Activated CD4-positive, alpha-beta T cell treated with anti-CD3 and anti-CD28 coated beads for 36 hours (primary cell): ENCODE measurements at places on chromosomes 4 and X. TPM values are rescaled to one million over a fixed set of nuclear protein-coding genes. Genes with fewer than 3 reads are reported as not detected.

DNA sequence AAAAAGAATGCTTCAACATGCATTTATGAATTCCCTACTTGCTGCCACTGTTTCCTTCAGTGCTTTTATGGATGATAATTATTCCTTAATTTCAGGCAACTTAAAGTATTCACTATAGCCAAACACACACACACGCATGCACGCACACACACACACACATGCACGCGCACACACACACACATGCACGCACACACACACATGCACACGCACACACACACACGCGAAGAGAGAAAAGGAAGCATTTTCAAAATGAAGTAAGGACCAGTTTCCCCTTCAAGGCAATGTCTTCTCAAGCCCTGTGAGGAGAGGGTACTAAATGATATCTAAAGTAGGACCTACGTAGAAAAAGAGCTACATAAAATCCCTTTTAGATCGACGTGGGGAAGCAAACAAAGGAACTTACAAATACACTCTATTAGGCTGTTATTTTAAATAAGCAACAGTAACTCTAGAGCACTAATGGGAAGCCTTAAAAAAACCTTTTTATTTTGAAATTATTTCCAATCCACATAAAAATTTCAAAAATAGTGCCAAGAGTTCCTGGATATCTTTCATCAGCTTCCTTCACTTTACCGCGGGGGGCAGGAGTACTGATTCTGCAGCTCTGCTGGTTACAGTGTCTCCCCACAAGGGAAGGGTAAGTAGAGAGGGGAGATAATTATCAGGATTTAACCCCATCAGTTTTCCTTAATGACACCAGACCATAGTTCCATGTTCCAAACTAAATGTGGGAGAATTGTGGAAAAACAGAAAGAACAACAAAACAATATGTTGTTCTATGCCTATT, 13.7 kb downstream of the IRF2 start:
- H3K27me3 ChIP-seq = no peaks in the 10 kb centered on the region
- peaks cover 72% of the 10 kb centered on the region for H3K4me1 ChIP-seq
- H3K4me3 ChIP-seq = no peak overlapping the region
- peaks cover 20% of the 10 kb centered on the region for H3K36me3 ChIP-seq

- no peaks in the 10 kb centered on the region for H3K27me3 ChIP-seq
- DNase-seq = no peak
- H3K27ac ChIP-seq = no peak overlapping the region
Measured at GRCh38 chr4:12978310-12978709, 505.8 kb downstream of the RAB28 start.

DNA sequence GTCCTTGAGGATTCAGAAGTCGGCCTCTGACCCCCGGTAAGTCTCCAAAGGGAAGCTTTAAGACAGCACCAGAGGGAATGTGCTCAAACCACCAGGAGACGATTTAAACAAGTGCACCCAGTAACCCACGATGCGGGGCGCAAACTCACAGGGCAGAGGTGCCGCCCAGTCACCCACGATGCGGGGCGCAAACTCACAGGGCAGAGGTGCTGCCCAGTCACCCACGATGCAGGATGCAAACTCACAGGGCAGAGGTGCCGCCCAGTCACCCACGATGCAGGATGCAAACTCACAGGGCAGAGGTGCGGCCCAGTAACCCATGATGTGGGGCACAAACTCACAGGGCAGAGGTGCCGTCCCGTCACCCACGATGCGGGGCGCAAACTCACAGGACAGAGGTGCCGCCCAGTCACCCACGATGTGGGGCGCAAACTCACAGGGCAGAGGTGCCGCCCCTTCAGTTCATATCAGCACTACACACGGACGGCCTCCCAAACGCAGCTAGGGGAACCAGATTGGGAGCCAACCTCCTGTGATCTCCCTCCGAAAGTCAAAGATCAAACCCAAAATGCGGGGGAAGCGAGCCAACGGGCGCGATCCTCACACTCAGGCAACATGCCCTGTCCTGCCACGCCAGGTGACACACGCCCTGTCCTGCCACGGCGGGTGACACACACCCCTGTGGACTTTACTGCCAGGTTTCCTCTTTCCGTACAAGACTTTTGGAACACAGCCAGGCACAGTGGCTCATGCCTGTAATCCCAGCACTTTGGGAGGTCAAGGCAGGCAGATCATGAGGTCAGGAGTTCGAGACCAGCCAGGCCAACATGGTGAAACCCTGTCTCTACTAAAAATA, 11.3 kb downstream of the PPP2R3B start:
- H3K4me1 ChIP-seq = peaks cover 29% of the 10 kb centered on the region
- DNase-seq = no peak
- H3K36me3 ChIP-seq = peaks cover 12% of the 10 kb centered on the region
- H3K27ac ChIP-seq = no peak overlapping the region
- peak overlapping the region; percentile 66 for H3K4me3 ChIP-seq

- H3K27me3 ChIP-seq = no peaks in the 10 kb centered on the region
- H3K36me3 ChIP-seq = peaks cover 4% of the 10 kb centered on the region
- peaks cover 11% of the 10 kb centered on the region for H3K4me1 ChIP-seq
- no peak overlapping the region for H3K4me3 ChIP-seq
- no peak overlapping the region for H3K27ac ChIP-seq
- DNase-seq = no peak
Measured at GRCh38 chrX:21408307-21408706, 34.1 kb downstream of the CNKSR2 start.

GRCh38 chrX:139639253-139639652, 68.7 kb downstream of the MCF2 start:
- H3K4me1 ChIP-seq = no peaks in the 10 kb centered on the region
- no peak for DNase-seq
- no peaks in the 10 kb centered on the region for H3K36me3 ChIP-seq
- no peaks in the 10 kb centered on the region for H3K27me3 ChIP-seq
- no peak overlapping the region for H3K27ac ChIP-seq

GRCh38 chrX:37765507-37765906, 14.4 kb upstream of the CYBB start:
- no peak overlapping the region for H3K27ac ChIP-seq
- H3K4me1 ChIP-seq = peaks cover 12% of the 10 kb centered on the region
- H3K27me3 ChIP-seq = no peaks in the 10 kb centered on the region

DNA sequence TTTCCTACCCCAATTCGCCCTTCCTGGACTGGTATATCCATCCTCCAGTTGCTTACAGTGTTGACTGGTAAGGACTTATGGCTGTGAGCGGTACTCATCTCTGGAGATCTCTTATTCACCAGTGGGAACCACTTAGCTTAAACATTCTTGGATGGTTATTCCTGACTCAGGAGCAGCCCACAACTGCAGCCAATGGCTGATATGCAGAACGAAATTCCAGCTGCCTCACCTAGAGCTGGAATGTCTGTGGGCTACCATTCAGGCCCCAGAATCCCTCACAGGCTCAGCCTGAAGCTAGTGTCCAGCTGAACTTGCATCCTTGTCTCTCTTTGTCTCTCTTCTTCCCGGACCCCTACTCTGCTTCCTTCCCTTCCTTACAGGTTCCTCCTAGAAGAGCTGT, 138.9 kb upstream of the SMIM31 start:
- H3K36me3 ChIP-seq = no peaks in the 10 kb centered on the region
- peaks cover 2% of the 10 kb centered on the region for H3K27me3 ChIP-seq
- no peaks in the 10 kb centered on the region for H3K4me1 ChIP-seq
- DNase-seq = no peak
- H3K27ac ChIP-seq = no peak overlapping the region

DNA sequence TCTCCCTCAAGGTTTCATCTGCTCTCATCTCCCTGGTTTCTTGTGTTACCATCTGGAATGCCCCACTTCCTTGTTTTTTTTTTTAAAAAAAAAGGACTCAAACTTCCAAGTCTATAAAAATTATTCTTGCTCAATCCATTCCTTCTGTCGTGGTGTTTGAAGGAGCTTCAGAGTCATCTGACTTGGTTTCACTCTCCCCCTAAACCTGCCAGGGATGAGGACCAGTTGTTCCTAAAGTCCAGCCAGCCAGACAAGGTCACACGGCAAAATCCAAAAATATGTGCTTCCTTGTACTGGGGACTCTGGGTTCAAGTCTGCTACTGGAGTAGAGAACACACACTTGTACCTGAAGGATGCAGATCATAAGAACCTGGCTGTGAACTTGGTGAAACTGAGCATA, 84.5 kb upstream of the GPM6B start:
- DNase-seq = no peak
- no peak overlapping the region for H3K27ac ChIP-seq
- no peak overlapping the region for H3K4me3 ChIP-seq
- H3K27me3 ChIP-seq = no peaks in the 10 kb centered on the region

DNA sequence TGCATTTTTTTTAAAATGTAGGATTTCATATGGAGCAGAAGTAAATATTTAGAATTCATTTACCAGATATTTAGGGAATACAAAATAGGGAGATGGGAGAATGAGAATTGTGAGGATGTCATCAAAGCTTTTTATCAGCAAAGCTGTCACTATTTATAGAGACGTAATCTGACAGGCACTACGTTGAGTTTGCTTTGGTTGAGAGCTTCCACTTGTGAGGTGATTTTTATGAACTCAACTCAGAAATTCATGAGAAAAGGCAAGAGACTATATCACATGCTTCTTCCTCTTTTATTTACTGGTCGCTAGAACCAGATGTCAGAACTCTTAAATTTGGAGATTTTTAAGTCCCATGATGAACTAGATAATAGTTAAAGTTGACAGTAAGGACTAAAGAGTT, 211.2 kb downstream of the GBA3 start:
- no peaks in the 10 kb centered on the region for H3K27me3 ChIP-seq
- H3K27ac ChIP-seq = no peak overlapping the region
- no peak for DNase-seq
- H3K36me3 ChIP-seq = no peaks in the 10 kb centered on the region
- no peak overlapping the region for H3K4me3 ChIP-seq

- no peak overlapping the region for H3K4me3 ChIP-seq
- H3K27me3 ChIP-seq = no peaks in the 10 kb centered on the region
- no peaks in the 10 kb centered on the region for H3K4me1 ChIP-seq
Measured at GRCh38 chrX:138034136-138034535, 468.2 kb downstream of the ZIC3 start.

GRCh38 chrX:148310426-148311165, 189.8 kb upstream of the AFF2 start:
- no peak overlapping the region for H3K4me3 ChIP-seq
- H3K4me1 ChIP-seq = peaks cover 41% of the 10 kb centered on the region
- no peak overlapping the region for H3K27ac ChIP-seq
- DNase-seq = peak; percentile 46
- no peaks in the 10 kb centered on the region for H3K36me3 ChIP-seq

DNA sequence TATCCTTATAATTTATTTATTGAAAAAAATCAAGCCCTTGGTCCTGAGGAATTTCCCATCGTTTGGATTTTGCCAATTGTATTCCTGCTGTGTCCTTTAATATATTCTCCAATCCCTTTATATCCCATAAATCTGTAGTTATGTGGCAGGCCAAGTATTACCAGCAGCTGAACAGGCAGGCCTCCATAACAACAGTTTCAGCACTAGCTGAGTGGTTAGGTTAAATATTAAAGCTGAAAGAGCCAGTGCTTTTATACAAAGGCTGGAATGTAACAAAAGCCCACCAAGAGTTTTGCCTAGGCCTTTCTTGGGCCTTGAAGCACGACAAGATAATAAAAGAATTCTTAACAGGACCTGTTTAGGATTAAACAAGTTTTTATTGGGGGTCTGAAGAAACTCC, 366.6 kb upstream of the GALNT7 start:
- no peaks in the 10 kb centered on the region for H3K4me1 ChIP-seq
- no peak for DNase-seq
- no peak overlapping the region for H3K27ac ChIP-seq
- H3K4me3 ChIP-seq = no peak overlapping the region

DNA sequence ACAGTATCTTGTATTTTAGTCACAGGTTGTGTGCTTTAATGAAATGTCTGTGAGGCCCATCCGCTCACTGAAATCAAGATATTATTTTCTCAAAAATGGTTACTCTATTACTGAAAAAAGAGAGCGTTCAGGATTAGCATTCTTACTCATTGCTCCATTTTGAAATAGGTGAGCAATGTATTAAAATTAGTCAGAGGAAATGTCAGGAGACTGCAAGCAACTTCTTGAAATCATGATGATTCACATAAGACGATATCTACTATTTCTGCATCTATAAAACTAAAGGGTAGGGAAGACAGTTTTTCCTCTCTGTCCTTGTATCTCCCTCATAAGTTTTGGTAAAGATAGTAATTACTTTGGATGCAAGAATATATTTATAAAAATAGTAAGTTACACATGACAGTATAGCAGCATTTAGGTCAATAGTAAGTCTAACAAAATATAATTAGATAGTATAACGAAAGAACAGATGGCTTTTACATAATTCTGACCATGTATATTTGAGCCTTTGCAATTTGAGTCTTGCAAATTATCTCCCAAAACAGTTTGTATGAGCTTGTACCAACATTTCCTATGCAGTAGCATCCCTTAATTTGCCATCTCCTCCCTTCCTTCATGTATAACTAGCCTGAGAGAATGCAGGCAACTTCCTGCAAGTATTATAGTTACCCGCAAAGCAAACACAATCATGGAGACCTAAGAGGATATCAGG, 937.8 kb downstream of the PCDH7 start:
- no peak overlapping the region for H3K27ac ChIP-seq
- no peak for DNase-seq
- H3K36me3 ChIP-seq = no peaks in the 10 kb centered on the region
- no peak overlapping the region for H3K4me3 ChIP-seq

The CENPE gene
- 54.0 TPM for total RNA-seq

DNA sequence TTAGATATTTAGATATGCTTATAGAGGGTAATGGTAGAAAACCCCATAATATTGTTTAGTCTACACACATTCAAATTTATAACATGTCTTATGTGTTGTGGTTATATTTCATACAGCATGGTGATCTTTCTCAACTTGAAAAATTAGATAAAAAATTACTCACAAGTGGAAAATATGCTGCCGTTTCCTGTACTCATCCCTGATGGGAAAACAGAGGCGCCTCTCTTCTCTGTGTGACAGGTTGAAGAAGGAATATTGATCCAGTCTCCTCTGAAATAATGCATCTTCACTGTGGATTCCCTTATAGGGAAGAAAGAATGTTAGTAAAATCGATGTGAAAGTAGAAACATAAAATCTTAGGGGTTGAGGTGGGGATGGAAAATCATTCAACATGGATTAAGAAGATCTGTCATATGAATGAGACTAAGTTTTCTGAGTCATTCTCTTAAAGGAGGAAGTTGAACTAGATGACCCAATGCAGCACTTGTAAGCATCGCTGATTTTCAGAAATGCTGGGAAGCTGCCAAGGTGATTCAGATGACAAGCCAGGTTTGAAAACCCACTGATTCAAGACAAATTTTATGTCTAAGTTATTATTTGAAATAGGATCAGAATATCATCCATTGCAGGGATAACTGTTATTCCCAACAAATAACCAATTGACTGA, 70.7 kb downstream of the ANKRD50 start:
- peaks cover 3% of the 10 kb centered on the region for H3K4me1 ChIP-seq
- no peak overlapping the region for H3K4me3 ChIP-seq
- no peaks in the 10 kb centered on the region for H3K36me3 ChIP-seq

DNA sequence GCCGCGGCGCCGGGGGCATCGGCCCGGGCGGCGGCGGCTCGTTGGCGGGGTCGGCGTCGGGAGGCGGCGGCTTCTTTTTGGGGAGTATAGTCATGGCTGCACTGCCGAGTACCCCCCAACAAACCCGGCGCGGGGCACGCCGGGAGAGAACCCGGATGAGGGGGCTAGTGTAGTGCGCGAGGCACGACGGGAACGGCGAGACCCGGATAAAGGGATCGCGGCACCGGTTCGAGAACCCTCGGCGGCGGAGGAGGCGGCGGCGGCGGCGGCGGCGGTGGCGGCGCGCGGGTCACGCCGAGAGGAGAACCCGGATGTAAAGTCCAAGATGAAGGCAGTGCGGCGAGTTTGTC, at the start of gene OTUD5:
TSS of gene OTUD5 (minus strand) at position 131 of the 350 bp plus-strand sequence. CDS start at position 94, 37 bp downstream.
- no peaks in the 10 kb centered on the region for H3K27me3 ChIP-seq
- H3K36me3 ChIP-seq = peaks cover 25% of the 10 kb centered on the region
- H3K4me3 ChIP-seq = peak within 1 kb of the TSS; percentile 93
- DNase-seq = peak; percentile 82
- peaks cover 34% of the 10 kb centered on the region for H3K4me1 ChIP-seq

The ADGRL3 gene
- total RNA-seq = not detected
